ENCODE measurements at places on chromosomes 11 and 22.

- no peak for DNase-seq
Observed at GRCh38 chr11:134370526-134371435, 39.0 kb downstream of the GLB1L2 start.

- DNase-seq = no peak
Observed at GRCh38 chr22:44354288-44354687, 41.5 kb upstream of the SHISAL1 start.

DNA sequence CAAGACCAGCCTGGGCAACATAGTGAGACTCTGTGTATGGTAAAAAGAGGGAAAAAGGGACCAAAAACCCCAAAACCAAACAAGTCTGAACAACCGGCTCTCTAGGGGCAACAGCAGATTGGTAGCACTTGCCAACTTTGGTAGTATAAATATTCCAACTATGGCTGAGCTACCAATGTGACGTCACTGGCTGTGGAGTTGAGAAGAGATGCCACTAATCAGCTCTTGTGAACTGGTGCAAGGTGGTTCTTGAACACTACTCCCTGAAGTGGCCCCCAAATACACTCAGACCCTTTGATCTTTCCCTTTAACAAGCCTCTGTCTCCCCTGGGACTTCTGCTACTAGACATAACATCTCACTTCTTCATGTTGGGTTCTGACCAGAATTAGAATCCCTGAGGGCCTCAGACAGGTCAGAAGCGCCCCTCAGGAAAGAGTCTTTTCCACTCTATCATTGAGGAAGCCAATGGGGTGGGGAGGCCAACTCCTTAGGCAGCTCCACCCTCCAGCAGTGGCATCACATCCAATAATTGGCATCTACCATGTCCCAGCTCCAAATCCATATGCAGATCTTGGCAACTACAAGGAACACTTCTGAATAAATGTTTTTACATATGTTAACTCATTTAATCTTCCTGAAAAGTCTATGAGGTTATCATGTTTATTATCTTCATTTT lies 49.2 kb downstream of the RPL27A start:
- DNase-seq = no peak

DNA sequence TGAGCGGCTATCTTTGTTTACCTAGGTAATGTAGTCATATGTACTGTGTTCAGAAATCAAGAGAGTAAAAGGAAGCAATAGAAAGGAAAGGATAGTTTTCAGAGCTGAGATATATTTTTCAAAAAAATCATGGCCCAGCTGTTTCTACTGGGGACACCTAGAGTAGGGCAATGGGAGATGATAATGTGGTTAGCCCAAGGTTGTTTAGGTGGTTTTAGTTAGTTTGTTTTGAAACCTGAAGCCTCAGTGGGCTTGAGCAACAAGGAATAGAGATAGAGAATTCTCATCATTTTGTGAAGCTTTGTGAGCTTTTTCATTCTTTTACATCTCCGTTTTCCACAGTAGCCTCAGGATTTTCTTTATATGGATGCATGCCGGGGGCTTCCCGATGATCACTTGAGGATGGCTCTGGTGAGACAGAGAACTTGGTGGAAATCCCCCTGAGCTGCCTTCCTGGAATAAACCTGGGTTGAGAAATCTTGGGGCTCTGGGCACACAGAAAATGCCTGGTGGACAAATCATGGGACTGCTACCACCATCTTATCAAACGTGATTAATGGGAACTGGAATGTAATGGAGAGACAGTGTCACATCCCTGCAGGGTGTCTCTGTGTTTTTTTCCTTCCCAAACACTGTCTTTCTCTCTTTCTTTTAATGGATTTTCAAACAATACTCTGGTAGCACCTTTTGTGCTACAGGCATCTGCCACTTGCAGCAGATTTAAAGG lies 49.0 kb downstream of the ARHGAP42 start:
- peak; percentile 15 for DNase-seq

- DNase-seq = peak; percentile 5
Observed at GRCh38 chr11:34860034-34860433, 56.1 kb downstream of the APIP start.

DNA sequence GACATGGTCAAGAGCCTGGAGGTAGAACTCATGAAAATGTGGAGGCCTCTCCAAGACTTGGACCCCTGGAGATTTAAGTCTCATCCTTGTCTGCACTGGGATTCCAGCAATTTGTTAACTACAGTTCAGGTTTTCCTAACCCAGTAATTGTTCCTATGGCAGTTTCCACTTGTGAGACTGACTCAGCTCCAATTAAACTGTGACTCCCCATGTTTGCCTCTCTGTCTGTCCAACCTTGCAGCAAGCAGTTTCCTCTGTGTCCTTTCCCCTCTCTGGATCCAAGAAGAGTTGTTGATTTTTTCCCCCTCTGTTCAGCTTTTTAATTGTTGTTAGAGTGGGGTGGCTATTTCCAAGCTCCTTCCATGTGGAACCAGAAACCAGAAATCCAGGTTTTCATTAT lies 16.2 kb upstream of the ARHGAP20 start:
- no peak for DNase-seq

DNA sequence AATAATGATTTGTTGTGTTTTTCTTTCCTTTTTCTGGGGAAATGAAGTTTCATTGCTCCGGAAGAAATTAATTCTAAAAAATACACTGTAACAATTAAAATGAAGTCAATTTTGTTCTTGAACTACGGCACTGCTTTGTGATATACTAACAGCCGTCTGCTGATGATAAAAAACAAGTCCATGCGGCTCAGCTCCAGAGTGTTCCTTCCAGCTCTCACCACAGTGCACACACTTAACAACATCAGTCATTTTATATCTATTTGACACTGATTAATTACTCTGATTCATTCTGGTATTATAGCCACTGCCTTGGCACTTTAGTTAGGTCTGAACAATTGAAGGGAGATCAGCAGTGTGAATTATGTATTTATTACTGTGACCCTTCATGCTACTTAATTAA lies 97.4 kb upstream of the SLC6A5 start:
- DNase-seq = no peak

DNA sequence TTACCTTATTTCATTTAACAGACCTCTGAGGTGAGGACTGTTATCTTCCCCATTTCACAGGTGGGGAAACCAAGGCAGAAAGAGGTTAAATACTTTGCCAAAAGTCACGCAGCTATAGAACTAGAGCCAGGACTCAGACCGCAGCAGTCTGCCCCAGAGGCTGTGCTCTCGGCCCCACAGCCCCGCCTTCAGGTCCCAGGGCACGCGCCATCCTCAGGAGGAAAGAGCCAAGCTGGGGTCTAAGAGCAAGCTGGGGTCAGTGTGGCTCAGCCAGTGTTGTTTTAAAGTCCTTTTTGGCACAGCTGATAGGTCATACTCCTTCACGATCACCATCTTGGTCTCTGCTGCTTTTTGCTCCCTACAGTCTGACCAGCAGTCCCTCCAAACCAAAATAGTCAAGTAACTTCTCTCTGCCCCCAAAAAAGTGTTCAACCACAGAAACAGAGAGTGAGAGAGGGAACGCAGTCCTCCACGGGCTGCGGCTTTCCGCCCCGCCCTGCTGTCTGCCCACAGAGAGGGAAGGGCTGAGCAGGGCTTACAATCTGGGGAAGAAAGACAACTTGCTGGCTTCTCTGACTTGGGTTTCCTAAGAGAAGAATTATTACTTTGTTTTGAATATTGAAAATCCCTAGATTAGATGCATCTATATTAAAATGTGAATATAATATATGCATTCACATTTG lies 137.2 kb upstream of the OPCML start:
- DNase-seq = no peak

DNA sequence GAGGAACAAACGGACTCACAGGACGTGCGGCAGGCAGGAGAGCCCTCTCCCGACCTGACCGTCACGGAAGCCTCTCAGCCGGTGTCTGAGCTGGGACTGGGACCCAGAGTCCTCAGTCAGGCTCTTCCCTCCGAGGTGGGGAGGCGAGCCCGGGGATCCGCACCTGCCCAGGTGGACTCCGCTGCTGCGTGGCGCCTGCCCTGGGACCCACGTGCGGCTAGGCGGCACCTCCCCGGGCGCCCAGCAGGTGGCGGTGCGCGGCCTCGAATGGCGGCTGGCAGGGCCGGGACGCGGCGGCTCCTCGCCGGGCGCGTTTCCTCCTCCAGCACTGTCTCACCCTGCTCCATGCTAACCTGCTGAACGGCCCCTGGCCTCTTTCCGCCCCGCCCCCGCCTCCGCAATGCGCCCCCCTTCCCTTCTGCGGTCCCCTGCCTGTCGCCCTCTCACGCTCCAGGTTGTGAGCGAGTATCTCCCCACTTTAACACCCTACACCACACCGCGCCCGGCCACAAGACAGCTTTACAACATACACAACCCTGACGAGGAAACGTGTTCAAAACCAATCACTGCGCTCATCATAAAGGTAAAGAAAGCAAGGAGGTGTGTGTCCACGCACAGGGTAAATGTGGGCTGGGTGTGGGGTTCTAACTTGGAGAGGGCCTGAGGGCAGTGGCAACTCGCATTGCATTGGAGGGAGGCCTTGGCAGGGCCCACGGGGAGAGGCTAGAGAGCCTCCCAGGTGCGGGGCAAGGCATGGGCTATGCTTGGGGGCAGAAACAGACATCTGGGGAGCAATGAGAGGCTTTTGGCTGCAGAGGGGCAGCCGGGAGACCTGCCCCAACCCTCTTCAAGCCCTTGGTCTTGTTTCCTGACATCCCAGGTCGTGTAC lies 25.9 kb upstream of the ATXN10 start:
- peak; percentile 84 for DNase-seq

DNA sequence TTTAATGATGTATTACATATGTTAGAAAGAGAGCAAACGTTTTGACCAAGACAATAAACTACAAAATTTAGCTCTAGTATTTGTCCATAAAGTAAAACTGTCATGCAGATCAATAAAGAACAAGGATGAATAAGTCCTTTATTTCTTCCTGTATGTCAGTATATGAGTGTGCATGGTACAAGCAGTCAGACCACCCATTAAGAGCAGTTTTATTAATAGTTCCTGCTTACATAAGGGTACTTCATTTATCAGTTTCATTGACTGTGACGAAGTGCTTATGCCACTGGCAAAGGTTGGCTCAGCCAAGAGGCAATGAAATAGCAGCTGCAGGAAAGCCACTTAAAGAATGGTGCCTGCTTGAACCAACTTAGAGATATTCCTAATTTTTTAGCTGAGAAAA lies 913.0 kb upstream of the CNTN5 start:
- no peak for DNase-seq

DNA sequence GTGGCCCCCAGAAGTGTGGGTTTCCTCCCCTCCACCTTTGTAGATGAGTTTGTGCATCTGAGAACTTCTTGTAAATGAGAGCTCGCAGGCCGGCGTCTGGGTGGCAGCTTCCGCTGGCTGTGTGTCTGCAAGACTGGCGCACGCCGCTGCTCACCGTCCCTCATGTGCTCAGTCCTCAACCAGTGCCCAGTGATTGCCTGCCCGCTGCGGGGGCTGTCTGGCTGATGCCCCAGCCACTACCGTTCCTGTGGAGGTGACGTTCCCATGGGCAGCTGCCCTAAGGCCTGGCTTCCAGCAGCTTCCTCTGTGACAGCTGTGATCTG lies 8.8 kb downstream of the TBX1 start:
- no peak for DNase-seq

DNA sequence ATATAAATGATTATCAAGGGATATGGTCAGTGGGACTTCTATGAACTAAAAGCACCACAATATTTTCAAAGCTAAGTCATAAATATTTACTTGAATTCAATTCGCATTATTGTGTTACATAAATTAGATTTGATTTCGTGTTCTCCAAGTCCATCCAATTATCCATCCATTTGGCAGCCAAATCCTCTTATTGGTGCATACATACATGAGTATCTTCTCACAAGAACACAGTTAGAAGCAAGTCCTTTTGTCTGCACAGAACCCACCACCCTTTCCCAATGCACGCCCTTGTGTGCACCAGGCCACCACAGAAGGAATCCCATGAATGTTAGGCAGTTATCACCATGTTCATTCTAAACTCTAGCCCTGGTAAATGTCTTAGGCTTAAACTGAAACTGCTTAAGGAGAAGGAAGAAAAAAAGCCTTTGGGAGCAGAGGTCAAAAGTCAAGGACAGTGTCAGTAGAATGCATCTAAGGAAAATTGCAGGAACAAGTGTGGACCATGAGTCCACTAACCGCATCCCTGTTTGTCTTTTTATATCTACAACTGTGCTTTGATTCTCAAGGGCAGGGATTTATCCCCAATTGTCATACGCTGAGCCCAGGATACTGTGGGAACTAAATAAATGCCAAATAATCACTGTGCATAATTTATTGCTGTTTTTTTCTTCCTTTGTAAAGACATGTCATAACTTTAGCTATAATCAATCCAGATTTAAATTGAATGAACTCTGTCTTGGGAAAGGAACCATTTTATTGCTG lies 108.2 kb upstream of the DDI1 start:
- DNase-seq = no peak

DNA sequence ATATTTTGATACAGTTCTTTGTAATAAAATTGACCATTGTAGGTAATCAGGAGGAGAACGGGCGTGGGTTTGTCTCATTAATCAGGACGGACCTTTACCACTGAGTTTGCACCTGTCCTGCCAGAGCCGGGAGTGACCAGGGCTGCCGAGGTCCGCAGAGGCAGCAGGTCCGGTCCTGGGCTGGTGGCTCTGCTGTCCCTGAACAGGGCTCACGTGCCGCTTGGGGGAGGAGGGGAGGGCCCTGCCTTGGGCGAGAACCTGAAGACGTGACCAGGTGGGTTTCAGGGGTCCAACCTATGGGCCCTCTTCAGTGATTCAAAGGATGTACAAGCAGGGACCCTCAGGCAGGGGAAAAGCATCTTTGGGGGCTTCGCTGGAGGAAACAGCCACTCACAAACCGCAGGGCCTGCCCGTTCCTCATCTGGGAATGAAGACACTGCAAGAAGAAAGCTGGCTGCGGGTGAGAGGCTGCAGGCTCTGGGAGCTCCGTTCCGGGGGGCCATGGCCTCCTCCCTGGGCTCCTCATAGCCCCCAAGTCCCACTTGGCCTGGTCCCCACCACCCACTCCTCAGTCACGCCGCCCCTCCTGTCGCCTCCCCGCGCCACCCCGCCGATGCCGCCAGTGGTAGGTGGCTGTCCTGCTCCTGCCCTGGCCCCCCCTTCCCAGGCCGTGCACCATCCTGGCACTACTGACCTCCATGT lies 9.2 kb downstream of the CRELD2 start:
- DNase-seq = no peak

DNA sequence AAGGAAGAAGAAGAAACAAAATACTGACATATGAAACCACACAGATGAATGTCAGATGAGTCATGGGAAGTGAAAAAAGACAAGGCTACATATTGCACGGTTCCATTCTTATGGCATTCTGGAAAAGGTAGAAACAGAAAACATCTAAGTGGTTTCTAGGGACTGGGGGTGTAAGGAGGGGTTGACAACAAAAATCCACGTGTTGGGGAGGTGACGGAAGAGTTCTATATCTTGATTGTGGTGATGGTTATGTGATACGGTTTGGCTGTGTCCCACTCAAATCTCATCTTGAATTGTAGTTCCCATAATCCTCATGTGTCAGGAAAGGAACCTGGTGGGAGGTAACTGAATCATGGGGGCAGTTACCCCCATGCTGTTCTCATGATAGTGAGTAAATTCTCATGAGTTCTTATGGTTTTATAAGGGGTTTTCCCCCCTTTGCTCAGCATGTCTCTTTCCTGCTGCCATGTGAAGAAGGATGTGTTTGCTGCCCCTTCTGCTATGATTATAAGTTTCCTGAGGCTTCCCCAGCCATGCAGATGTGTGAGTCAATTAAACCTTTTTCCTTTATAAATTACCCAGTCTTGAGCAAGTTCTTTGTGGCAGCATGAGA lies 6.4 kb upstream of the ARFGAP3 start:
- peak; percentile 65 for DNase-seq

All from adipocyte (in vitro differentiated cells).